ENCODE measurements at places on chromosomes 7 and 10. TPM values are rescaled to one million over a fixed set of nuclear protein-coding genes. Genes with fewer than 3 reads are reported as not detected.

DNA sequence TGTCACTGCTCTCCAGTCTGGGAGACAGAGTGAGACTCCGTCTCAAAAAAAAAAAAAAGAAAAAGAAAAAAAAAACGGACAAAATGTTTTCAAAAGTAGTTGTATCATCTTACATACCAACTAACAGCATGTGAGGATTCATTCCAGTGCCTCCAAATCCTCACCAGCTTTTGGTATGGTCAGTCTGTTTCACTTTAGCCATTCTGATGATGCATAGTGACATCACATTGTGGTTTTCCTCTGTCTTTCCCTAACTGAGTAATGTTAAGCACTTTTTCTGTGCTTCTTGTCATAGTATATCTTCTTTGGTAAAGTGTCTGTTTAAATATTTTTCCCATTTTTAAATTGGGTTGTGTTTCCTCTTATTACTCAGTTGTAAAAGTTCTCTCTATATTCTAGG lies 251.4 kb upstream of the CTBP2 start:
- peak; percentile 26 for DNase-seq

Gene NPC1L1
- total RNA-seq = not detected

- peak; percentile 69 for DNase-seq
These were observed 33.9 kb downstream of the MALSU1 start for GRCh38 chr7:23332910-23333612.

Gene WNT8B
- total RNA-seq = not detected

- no peak for DNase-seq
These were observed 711.3 kb downstream of the GRM8 start for GRCh38 chr7:126541406-126541805.

- DNase-seq = no peak
These were observed 589.8 kb downstream of the DNAJB6 start for GRCh38 chr7:157926521-157927150.

Gene GBX1
- total RNA-seq = not detected

GRCh38 chr7:11327633-11328032 lies 354.0 kb downstream of the PHF14 start:
- no peak for DNase-seq

- peak; percentile 15 for DNase-seq
These were observed 700 bp downstream of the MTPN start for GRCh38 chr7:135976312-135977006.

Gene OR2A1
- total RNA-seq = not detected

GRCh38 chr7:50497068-50497642 lies 47.0 kb upstream of the FIGNL1 start:
- peak; percentile 91 for DNase-seq
